ENCODE measurements at places on chromosomes 11 and 22.

DNA sequence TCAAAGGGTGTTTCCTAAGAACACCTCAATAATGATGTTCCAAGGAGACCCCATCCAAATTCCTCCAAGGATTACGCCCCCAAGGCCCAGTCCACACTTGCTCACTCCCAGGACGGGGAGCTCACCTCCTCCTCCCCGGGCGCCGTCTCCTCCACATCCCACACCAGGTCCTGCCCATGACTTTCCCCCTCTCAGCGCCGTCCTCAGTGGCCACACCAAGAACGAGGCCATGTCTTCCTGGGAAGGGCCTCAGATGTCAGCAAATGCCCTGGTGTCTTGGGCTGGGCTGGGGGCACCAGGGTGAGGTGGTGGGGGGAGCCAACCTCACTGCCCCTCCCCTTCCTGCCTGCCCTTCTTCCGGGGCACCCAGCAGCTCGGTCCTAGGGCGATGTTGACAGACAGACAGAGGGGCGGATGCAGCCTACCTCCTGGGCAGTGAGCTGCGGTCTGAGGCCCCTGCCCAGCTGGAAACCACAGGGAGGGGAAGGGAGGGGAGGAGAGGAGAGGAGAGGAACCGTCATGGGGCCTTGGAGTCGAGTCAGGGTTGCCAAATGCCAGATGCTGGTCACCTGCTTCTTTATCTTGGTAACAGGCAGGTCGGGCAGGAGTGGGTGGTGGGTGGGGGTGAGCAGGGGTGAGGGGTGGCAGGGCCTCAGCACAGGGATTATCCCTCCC, at the start of the genes C11orf21 and TSPAN32:
Gene C11orf21, minus strand, starts transcription at position 288 of the 675 bp plus-strand sequence. Its CDS starts 110 bp downstream, at position 178.
Gene TSPAN32, plus strand, starts transcription at position 383 of the 675 bp plus-strand sequence. Its CDS starts 137 bp downstream, at position 520.
- no peak for DNase-seq

DNA sequence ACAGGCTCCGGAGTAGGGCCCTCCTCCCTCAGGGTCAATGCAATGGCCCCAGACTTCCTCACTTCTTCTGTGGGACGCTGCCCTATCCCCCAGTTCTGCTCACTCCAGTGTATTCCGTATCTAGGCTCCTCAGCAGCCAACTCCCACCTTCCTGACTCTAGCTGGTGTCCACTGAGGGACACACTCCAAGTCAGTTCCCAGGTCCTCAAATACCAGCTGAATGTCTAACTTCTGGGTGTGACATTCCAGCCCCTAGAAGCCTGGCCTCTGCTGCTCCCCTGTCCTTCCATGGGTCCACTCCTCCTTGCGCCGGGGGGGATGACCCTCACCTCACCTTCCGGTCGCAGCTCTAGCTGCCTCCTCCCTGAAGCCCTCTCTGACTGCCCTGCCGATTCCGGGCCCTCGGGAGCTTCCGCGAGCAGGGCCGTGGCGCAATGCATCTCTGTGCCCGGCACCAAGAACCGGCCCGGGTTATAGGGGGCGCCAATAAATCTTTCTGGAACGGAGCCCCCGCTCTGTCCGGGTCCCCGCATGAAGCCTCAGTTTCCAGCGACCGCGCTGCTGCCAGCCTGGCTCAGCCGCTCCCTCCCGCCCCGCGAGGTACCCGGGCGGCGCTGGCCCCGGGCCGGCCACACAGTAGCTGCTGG, 15.4 kb downstream of the BAD start:
- DNase-seq = no peak

GRCh38 chr11:106961518-106961917, 56.8 kb downstream of the GUCY1A2 start:
- no peak for DNase-seq

DNA sequence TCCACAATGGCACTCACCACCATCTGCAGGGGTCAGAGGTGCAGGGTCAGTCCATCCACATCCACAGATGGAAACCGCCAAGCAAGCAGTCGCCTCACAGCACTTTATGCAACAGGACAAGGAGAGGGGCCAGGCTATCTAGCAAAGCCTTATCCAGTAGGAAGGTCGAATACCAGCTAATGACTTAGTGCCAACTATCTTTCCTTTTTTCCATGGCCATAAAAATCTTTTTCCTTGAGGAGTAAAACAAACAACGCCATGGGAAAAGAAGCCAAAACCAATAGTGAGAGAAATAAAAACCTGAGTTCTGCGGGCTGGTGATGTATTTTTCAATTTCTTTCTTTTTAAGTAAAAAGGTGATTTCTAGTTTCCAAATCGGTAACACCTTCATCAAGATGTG, 8.2 kb downstream of the SNX19 start:
- no peak for DNase-seq

GRCh38 chr11:132408877-132409276, 1038.5 kb downstream of the NTM start:
- no peak for DNase-seq

DNA sequence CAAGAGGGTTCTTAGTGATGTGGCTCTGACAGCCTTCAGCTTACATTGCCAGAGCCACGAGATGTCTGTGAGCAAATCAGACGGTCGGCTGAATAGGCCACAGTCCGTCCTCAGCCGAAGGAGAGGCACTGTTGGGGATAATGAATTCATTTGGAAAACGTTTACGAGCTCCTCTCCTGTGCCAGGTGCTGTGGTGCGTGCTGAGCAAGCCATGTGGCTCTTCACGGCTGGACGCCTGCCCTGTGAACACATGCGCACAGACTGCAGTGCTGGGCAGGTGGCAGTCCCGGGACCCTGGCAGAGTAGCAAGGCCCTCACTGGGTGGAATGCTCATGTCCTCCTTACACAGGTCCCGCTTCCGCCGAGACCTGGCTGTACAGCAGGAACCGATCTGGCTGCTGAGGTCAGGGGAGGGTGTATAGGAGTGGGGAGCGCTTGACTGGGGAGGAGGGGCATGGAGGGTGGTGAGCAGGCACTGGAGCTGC, 6.8 kb downstream of the TBC1D22A start:
- DNase-seq = no peak

GRCh38 chr11:122633219-122633829, 22.2 kb upstream of the UBASH3B start:
- no peak for DNase-seq

- no peak for DNase-seq
These were observed 15.2 kb downstream of the ZBTB16 start for GRCh38 chr11:114074546-114075343.

DNA sequence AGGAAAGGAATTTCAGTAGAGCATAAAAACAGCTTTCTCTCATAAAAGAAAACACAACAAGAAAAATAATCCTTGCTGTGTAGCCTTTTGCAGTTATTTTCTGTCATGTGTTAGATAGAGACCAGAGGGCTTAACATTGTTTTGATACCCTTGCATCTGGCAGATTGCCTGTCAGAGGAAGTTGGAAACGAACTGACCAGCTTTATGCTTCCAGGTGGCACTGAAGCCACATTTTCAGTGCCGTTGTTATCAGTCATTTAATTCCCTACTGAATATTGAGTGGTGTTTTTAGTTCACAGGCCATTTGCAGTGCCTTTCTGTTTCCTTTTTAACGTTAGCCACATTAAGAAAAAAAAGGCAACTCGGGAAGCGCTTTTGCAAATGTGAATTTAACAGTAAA, 21.5 kb upstream of the RAG2 start:
- DNase-seq = no peak

DNA sequence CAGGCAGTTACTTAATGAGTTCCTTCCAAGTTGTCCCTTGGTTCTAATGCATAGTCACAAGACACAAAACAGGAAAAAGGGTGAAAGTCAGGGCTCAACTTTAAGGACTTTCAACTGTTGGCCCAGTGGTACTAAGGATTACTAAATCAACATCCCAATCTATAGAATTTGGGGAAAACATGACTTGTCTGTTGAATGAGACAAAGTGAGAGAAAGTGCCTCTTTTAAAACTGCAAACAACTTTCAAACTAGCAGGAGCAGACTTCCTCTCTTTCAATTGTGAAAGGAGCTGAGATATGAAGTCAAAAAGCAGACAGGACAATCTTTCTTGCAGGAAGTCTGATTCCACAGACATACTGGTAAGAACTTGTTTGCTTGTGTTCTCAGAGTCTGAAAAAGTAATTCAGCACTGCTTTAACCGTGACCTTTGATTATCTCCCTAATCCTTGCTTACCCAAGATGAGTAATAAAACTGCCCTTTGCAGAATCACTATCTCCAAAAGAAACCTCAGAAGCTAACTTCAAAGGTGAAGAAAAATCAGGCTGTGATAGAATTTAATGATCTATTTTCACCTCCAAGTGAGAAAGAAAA, 960.7 kb upstream of the RAG2 start:
- no peak for DNase-seq

DNA sequence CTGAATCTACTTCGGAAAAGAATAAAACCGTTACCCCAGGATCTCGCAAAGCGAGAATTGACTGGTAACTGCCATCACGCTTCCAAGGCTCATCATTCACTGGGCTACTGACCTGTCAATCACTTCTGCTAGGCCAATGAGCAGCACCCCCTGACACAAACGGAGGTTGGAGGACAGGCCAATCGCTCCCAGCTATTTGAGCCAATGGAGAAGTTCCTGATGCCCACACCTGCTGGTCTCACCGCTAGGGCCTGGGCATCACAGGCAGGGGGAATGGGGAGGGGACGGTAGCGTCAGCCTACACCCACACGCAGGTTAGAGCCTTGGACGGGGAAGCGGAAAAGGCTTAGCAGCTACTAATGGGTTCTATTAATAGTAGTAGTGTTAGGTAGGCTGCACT, 56.7 kb upstream of the CHST1 start:
- DNase-seq = no peak

DNA sequence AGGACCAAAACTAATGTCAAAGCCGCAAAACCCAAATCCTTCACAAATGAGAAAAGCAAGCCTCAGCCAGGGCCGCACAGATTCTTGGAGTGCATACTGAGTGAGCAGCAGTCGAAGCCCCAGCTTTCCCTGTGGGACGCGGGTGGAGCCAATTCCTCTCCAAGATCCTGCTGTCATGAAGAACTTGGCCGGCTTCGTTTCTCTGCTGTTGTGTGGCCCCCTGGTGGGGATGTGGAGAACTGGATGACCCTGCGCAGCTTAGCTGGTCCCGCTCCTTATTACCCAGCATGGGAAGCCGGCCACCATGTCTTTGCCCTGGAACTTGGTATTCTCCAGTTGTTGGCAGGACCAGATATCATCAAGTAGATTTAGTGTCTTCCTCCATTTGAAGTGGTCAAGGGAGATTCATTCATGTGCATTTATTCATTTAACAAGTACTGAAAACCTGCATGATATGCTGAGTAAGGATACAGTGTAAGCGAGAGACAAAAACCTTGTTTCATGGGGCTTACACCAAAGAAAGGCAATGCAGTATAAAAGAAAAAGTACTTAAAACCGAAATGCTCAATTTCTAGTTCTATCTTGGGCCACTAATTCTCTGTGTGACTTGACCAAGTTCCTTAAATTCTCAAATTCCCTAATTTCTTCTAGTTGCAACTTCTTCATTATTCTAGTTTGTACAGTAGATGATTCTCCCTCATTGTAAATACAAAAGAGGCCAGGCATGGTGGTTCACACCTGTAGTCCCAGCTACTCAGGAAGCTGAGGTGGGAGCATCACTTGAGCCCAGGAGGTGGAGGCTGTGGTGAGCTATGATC, 56.7 kb upstream of the CRTAM start:
- peak; percentile 59 for DNase-seq

GRCh38 chr22:47149976-47150375, 387.5 kb downstream of the TBC1D22A start:
- DNase-seq = no peak

GRCh38 chr11:14132312-14132711, 169.8 kb downstream of the SPON1 start:
- DNase-seq = no peak

DNA sequence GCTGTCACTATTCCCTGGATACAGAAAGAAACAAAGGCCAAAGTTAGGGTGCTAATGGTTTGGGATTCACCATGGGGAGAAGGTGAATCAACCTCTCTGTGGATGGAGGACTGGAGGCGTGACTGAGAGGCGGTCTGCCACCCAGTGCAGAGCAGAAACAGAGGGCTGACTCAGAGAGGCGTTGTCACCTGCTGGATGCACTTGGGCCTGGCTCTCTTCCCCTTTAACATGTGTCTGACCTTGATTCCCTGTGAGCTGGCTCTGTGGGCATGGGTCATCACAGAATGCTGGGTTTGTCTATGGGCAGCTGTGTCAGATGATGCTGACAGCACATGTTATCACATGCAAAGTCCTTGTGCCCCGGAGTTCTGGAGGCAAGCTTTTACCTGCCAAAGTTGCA, 75.9 kb downstream of the LDLRAD3 start:
- DNase-seq = no peak

DNA sequence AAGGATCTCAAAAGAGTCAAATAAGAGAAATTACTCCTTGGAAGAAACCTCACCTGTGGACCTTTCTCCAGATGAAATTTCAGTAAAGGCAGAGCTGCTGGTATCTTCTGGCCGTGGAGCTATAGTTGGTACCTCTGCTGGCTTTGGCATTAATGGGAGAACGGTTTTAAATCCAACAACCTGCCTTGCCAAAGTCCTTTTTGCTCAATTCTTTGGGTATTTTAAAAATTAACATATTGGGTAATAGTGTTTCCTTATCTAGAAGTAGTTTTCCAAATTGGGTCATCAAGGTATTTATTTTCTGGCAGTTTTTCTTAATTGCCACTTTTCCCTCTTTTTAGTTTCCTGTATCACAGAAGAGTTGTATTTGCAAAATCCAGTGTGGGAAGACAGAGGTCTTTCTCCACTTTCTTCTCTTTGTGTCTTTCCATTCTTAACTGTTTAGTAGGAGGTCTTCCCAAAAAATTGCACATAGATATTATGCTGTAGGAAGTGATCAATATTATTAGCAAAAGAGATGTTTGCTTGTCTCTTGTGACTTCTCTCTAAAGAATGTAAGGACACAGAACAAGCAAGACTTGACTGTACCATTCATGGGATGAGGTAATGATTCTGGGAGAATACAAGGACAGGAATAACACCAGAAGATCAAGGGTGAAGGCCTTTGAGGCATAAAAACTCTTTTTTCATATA, at the start of gene SAA4:
Gene SAA4, minus strand, starts transcription at position 139 of the 693 bp plus-strand sequence. CDS start 876 bp downstream, outside the sequence.
- no peak for DNase-seq

DNA sequence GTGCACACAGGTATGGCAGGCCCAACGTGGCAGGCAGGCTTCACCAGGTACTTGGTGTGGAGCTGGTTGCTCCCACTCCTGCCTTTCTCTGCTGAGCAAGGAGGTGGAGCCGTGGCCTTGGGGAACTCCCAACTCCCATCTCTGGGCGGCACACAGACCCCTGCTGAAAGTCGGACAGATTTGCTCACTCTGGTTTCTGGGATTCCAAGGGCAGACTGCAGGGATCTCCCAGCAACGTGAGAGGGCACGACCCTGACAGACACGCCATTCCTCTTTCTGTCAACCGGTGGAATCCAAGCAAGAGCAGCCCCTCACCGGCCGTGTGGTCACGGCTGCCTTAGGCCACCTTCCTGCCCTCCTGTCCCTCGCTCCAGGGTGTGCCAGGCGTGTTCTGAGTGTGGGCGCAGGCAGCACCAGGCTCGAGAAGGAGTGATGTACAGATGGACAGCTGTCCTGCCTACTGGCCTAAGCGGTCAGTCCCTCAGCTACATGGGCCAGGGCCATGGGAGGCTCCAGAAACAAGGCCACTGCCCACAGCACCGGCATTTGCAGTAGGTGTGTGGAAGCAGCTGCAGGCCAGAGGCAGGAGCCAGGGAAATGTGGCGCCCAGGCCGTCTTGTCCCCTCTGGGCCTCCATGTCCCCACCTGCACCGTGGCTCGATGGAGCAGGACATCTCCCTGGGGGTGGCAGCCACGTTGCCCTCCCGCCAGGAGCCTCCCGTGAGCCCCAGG, 13.7 kb upstream of the PPARA start:
- no peak for DNase-seq

GRCh38 chr22:44001521-44001920, 22.6 kb upstream of the PARVB start:
- no peak for DNase-seq

Measured in stimulated activated CD4-positive, alpha-beta T cell treated with anti-CD3 and anti-CD28 coated beads, TNF-alpha, amount 100 ng/mL, for 4 hours (primary cell).